Caki2 (cell line): ENCODE measurements at places on chromosomes 12 and 14. TPM values are rescaled to one million over a fixed set of nuclear protein-coding genes. Genes with fewer than 3 reads are reported as not detected.
A peak's percentile ranks its signal among the peaks of the same experiment; 100 is the strongest.

The AKAP5 gene
- 0.87 and 1.3 TPM in 2 replicates for total RNA-seq

DNA sequence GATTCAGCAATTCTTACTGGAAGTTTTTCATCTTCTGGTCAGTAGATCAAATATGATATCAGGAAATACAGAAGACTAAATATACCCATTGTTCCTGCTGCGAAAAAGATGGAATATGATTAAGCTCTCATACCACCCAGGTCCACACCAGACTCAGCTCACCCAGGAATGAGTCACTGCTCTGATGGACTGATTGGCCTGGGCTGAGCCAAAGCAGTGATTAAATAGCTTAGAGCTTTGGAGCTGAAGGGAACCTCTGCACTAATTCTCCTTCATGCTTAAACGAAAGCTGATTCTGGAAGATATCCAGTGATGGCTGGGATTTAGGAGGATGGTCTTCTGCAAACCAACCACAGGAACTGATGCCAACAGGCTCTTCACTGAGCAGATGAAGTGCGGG is 62.0 kb upstream of the SYT1 start:
- peak; percentile 48 for DNase-seq

- no peak for DNase-seq
These were observed 4.4 kb downstream of the ITGA7 start for GRCh38 chr12:55703288-55703687.

The ZDHHC22 gene
- total RNA-seq, result 0.03 TPM in 1 of 2 replicates, not detected in the other

The MUCL1 gene
- total RNA-seq, result not detected in 2 replicates

The MANSC1 gene
- total RNA-seq, result 4.6 and 5.1 TPM in 2 replicates

GRCh38 chr14:104436741-104437701 is 142.5 kb upstream of the C14orf180 start:
- no peak for DNase-seq

DNA sequence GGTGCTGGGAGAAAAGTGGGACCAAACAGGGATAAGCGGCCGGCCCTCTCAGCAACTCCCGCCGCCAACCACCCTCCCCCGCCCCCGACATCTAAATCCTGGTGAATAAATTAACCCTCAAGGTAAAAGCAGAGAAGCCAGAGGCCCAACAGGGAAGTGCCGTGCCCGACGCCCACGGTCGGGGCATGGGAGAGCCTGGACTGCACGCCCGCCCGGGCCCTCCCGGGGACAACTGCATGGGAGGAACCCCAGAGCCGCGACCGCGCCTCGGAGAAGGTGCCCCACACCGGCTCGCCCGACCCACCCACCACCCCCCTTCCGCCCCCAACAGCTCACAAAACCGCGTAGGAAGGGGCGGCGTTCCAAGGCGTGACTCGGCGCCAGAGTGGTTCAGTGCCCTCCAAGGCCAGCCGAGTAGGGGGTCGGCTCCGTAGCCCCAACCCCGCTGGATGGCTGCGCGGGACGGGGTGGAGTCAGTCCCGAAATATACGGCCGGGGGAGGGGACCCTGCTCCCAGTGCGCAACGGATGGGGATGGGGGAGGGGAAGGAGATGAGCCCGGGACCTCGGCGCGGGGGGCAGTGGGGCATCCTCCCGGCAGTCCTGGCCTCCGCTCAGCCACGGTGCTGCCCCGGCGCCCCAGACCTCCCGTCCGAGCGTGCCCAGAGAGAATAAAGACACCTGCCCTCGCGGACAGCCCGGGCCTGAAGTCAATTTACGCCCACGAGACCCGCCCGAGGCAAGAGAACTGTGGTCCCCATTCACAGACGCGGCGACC is 732 bp downstream of the SLC25A29 start:
- no peak for DNase-seq

- DNase-seq, result no peak
These were observed 3.5 kb downstream of the ULK1 start for GRCh38 chr12:131897875-131898274.

DNA sequence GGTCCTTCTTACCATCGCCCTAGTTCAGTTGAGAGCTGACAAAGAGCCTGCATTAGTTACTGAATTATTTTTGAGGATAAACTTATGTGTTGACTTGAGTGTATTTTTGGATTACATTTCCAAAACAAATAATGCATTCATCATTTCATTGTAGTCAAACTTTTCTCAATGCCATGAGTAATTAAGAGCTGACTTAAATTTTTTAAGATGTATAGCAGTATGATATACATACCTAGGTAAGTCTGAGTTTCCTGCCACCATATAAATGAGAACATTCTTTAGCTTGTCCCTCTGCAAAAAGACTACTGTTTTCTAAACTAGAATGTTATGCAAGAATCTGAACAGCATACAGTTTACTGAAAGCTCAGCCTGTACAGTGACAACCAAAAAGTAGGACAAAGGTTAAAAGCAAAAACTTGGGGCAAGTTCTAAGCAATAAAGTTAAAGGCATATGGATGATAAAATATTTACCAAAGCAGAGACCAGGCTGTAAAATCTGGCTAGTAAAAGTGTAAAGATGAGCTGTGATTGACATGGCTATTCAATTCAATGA is 82.1 kb upstream of the FERMT2 start:
- DNase-seq, result no peak

DNA sequence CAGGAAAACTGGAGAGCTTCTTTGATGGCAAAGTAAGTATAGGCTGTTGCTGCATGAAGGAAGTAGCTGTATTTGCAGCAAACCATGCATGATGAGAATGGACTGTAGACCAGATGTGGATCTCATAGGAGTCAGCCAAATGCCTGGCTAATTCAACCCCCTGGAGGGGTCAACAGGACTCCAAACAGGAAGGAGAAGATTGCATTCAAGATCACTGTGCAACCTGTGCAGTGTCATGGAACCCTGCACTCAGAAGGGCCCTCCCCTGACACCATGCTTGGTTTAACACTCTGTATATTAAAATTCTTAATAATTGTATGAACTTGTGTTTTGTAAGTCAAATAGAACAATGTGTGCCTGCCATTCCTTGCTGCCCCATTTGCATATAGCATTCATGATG is 225.1 kb upstream of the FSCB start:
- DNase-seq, result peak; percentile 2

The FUT8 gene
- 29.6 and 54.9 TPM in 2 replicates for total RNA-seq

DNA sequence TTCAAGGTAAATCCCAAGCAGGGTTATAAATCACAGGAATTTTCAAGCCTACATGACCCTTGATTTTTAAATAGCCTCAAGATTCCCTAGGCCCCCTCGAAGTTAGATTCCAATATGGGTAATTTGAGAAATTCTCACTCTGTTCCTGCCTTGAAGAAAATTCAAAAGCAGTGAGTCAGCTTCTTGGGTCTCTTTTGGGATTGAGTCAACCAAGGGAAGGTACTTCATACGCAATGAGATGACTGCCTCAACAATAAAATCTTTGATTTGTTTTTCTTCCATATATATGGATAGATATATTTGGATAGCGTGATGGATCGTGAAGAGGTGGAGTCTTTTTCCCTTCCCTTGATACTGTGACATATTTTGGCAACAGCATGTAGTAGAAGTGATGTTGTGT is 180.4 kb upstream of the ATP2B1 start:
- no peak for DNase-seq

- DNase-seq, result no peak
These were observed 379.8 kb downstream of the MED13L start for GRCh38 chr12:115897729-115898128.

The MGP gene
- total RNA-seq, result not detected in 2 replicates

DNA sequence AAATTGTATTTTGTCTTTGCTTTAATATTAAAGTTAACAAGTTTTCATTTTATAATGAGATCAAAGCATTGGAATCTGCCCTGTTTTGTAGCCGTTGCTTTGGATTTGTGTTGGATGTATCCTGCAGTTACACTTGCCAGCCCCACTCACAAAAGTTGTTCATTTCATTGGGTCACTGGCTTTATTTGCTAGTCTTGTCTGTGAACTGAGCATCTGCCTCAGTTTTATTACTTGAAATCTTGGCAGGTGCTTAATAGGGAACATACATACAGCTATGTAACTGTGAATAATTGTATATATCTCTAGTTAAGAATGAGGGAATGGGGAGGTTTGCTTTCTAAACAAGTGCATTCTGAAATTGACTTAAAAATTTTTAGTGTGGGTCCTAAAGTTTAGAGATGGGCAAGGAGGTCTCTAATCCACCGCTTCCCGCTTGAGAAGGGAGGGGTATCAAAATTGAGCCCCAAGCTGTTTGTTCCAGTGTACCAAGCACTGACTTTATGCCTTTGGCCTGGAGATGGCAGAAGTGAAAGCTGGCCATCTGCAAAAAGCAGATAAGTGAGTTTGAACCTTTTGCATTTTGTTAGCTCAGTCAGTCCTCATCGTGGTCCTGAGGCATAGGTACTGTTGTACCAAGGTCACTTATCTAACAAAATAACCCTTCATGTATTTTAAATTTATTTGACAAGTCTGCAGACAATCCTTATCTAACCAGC is 9.3 kb downstream of the EIF5 start:
- DNase-seq, result no peak

DNA sequence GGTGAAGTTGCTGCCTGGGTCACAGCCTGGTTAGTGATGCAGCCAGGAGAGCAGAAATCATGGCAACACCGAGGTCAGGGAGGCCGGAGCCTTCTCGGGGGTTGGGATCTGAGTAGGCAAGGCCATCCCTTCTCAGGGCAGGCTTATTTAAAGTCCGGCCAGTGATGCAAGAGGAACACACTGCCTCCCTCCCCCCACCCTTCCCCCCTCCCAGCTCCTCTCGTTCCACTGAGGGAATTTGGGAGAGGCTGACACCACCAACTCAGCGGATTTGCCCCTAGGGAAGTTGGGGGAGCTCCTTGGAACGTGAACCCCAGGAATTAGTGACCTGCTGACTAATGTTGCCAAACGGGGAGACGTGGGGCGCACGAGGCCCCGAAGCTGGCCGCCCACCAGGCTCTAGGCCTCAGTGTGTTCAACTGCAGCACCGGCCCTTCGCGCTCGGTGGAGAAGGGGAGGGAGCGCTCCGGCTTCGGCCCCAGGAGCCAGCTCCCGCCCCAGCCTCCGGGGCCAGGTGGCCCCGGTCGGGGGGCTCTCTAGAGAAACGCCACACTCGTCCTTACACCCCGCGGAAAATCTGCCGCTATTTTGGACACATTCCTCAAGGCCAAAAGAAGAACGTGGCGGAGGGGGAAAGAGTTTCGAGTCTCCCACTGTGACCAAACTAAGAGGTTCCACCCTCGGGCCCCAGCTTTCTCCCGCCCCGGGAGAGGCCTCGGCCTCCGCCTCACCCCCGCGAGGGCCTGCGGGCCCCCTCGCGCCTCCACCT is 1.6 kb downstream of the CTDSP2 start:
- DNase-seq, result peak; percentile 78

The RHNO1 gene
- total RNA-seq, result 32.1 and 54.9 TPM in 2 replicates

DNA sequence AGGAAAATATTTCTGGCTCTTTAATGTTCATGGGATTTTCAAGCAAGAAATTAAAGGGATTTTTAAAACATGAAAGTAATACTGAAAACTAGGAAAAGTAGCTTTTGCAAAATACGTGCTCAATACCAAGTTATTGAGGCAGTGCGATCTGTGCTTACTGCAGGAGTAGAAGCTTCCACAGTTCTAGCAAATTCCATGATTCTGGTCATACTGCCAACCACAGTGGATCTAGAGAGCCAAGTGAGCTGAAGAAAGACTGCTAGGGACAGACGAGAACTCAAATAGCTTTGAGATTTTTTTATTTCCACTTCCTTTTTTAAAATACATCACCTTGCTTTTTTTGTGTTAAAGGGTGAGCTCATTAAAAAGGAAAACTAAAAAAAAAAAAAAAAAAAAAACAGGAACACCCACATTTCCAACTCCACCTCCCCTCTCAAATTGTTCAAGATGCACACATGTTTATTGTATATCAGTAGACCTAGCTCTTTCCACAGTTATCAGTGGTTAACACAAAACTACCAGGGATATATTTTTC is 26.2 kb downstream of the EGLN3 start:
- no peak for DNase-seq

GRCh38 chr14:99589651-99590530 is 14.1 kb downstream of the CCDC85C start:
- DNase-seq, result no peak

DNA sequence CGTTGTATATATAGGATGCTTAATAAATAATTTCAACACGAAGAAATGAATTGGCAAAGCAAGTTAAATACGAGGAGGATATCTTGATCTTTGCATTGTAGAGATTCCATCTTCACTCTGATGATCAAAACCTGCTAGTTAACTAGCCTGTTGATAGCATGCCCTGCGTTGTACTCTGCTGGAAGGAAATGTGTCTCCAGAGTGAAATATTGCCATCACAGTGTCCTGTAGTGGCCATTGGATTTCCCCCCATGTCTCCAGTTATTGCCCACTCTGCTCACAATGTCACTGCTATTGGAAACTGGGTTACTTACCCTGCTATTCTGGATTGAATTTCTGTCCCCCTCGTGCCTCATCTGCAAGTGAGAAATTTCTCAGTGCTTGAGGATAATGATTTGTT is 109.6 kb downstream of the PLEKHA5 start:
- DNase-seq, result no peak

DNA sequence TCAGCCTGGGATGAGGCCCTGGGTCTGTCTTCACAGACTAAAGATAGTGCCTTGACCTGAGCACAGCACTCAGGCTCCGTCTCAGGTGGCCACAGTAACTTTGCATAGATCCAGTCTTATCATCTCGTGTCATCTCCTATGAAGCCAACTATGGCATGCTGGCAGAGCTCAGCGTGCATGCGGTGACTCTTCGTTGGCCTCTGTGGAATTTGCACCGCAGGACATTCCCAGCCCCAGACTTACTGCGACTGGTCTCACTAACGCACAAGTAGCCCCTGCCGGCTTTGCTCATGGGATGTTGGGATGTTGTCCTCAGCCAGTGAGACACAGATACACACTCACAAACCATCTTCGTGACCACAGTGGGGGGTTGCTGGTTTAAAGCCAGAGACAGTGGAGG is 199.6 kb downstream of the CHST11 start:
- DNase-seq, result no peak

The RNF212B gene
- total RNA-seq, result not detected in 2 replicates

GRCh38 chr12:39354955-39355354 is 88.0 kb downstream of the KIF21A start:
- DNase-seq, result no peak

GRCh38 chr14:100972118-100972897 is 68.8 kb upstream of the RTL1 start:
- DNase-seq, result no peak

DNA sequence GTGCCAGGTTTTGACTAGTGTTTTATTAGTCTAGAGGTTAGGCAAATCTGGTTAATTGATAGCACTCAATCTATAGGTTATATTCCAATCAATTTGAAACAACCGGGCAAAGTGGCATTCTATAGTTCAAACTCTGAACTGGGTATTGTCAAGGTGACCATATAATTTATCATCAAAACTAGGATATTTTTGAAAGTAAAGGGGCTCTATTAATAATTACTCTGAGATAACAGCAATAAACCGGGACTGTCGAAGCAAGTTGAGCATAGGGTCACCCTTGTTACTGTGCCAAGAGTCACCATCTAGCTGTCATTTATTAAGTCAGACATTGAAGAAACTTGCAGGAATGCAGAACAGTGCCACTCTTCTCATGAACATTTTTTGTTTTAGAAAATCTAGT is 321.2 kb downstream of the RAD51B start:
- DNase-seq, result peak; percentile 64

- DNase-seq, result no peak
These were observed 82.1 kb downstream of the APAF1 start for GRCh38 chr12:98727196-98727595.

The DEPDC4 gene
- 2.0 TPM in 1 of 2 replicates, not detected in the other for total RNA-seq
